ENCODE measurements at places on chromosomes 4 and X. TPM values are rescaled to one million over a fixed set of nuclear protein-coding genes. Genes with fewer than 3 reads are reported as not detected.
A peak's percentile ranks its signal among the peaks of the same experiment; 100 is the strongest.

Gene LPAR4
- 2.0 TPM for total RNA-seq

DNA sequence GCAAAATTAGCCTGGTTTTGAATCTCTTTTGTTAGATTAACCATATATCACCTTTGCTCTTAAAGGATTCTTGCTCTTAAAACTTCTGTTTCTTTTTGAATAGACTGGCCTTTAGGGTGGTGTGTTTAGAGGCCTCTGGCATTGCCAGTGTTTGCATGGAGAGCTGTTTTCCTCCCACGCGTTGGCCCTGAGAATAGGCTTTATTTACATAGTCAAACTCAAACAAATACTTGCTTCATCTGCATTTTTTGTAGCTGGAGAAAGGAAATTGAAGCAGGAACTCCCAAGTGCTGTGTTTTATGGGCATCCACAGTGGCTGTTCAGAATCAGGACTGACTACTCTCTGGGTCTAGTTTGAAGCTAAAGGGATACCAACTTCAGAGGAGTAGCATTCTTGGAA lies 2.7 kb downstream of the SHROOM2 start:
- peak overlapping the region; percentile 33 for H3K4me3 ChIP-seq
- DNase-seq, result no peak
- peaks cover 18% of the 10 kb centered on the region for H3K4me1 ChIP-seq
- H3K36me3 ChIP-seq, result no peaks in the 10 kb centered on the region
- H3K27me3 ChIP-seq, result no peaks in the 10 kb centered on the region

Gene BEND2
- not detected for total RNA-seq

Gene RBMXL3
- total RNA-seq, result not detected

Gene TXK
- 1.7 TPM for total RNA-seq

Gene TLR2
- 2.4 TPM for total RNA-seq

Gene QRFPR
- total RNA-seq, result not detected

Gene LINC00632
- 308 TPM for total RNA-seq

Measured in mesothelial cell of epicardium (in vitro differentiated cells).